Stimulated activated CD8-positive, alpha-beta memory T cell treated with anti-CD3 and anti-CD28 coated beads, Interleukin-15, amount 100 ng/mL, for 48 hours (primary cell): ENCODE measurements at places on chromosomes 6 and 20.

DNA sequence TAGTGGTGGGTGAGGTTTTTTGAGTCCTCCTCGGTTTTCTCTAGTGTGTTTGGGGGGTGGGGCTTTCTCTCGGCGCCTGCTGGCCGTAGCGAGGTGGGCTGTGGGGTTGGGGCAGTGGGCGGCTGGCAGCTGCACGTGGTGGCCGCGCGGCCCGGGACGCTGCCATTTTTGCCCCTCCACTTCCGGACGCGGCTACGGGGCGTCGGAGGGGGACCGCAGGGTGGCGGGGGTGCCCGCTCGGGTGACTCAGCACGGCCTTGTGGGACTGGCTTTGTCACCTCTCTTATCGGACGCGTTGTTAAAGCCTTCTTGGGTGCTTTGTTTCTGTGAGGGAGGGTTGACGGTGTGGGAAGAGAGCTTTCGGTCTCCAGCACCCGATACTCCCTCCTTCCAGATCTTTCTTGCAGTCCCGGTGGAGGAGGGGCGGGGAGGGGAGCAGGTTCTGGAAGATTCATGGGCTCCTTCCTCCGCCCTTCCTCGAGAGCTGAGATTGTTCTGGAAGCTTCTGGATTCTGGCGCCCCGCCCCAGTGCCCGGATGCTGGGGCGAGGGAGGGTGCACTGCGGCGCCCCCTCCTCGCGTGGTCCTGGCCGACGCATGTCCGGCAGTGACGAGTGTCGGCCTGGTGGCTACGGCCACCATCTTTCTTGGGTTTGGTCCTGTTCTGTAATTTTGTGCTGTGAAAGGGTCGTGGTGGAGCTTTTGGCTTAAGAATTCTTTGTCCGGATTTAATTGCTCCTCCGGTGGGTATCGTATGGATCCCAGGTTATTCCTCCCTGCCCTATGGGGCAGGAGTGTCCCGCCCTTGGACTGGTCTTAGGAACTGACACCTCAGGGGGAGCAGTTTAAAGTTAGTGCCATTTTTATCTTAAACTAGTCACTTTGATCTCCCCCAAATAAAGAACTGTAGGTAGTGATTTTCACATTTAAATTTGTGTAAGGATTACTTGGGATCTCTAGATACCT, 719 bp downstream of the HSP90AB1 start:
- DNase-seq = peak; percentile 82

GRCh38 chr20:12699374-12700228, 309.2 kb upstream of the SPTLC3 start:
- DNase-seq = no peak

DNA sequence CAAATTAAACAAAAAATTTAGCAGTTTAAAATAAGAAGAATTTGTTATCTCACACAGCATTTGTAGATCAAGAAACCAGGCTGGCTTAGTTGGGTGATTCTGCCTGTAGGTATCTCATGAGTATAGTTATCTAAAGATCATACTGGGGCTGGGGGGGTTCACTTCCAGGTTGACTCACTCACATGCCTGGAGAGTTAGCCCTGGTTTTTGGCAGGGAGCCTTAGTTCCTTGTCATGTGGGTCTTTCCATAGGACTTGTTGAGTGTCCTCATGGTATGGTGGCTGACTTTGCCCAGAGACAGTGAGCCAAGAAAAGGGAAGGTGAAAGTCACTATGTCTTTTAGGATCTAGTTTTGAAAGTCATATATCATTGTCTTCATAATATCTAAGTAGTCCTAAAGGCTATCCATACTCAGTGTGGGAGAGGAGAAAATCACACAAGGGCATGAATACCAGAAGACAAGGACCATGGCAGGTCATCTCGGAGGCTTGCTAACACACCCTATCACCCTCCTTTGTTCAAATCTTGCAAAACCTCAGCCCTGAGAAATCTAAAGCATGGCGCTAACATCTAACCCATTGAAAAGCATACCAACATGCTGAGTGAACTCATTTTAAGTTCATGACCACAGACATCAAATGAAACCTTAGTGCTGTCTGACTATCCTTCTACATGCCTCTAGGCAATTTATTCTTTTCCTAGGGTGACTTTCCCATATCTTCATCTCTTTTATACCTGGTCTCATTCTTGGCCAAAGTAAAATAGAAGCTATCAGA, 39.2 kb downstream of the CYP24A1 start:
- DNase-seq = no peak

GRCh38 chr6:72748759-72749158, 126.9 kb downstream of the KCNQ5 start:
- peak; percentile 15 for DNase-seq

GRCh38 chr20:19757487-19758132, 448 bp upstream of the RIN2 start:
- DNase-seq = no peak

- DNase-seq = no peak
These were observed 59.7 kb upstream of the SAMD3 start for GRCh38 chr6:130282234-130282995.

GRCh38 chr6:16482702-16483314, 244.4 kb downstream of the GMPR start:
- no peak for DNase-seq

GRCh38 chr20:63351811-63352591, 9.1 kb downstream of the CHRNA4 start:
- no peak for DNase-seq

GRCh38 chr20:62977613-62978560, 25.4 kb downstream of the SLC17A9 start:
- peak; percentile 66 for DNase-seq

GRCh38 chr6:141195251-141195832, 937.4 kb upstream of the GJE1 start:
- DNase-seq = no peak

- DNase-seq = no peak
These were observed 858 bp downstream of the BCAS1 start for GRCh38 chr20:54069501-54069971.

DNA sequence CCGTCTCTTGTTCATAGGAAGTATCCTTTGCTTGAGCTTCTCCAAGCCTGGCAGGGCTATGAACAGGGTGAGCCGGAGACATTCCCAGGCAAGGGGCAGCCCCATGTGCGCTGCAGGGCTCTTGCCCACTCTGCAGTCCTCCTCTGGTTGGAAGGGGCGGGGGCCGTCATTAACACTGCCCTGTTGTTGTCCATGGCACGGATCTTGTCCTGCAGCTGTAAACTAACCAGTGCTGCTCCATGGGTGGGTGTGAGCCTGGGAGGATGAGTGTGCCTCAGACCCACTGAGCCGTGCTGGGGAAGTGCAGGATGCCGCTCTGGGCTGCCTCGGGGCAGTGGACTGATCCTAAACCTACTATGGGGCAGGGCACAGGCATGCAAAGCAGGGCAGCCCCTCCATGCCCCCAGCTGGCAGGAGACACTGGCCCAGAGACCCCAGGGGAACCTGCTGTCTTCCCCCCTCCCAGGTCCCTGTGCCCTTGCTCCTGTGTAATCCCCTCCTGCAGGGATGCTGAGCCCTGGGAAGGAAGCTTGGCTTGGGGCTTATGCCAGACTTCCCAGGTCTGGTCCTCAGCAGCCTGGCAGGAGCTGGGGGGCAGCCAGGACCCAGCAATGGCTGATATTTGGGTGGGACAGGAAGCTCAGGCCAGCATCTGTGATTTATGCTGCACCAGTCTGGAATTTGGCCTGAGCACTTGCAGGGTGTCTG, 8.5 kb downstream of the EBF4 start:
- no peak for DNase-seq

DNA sequence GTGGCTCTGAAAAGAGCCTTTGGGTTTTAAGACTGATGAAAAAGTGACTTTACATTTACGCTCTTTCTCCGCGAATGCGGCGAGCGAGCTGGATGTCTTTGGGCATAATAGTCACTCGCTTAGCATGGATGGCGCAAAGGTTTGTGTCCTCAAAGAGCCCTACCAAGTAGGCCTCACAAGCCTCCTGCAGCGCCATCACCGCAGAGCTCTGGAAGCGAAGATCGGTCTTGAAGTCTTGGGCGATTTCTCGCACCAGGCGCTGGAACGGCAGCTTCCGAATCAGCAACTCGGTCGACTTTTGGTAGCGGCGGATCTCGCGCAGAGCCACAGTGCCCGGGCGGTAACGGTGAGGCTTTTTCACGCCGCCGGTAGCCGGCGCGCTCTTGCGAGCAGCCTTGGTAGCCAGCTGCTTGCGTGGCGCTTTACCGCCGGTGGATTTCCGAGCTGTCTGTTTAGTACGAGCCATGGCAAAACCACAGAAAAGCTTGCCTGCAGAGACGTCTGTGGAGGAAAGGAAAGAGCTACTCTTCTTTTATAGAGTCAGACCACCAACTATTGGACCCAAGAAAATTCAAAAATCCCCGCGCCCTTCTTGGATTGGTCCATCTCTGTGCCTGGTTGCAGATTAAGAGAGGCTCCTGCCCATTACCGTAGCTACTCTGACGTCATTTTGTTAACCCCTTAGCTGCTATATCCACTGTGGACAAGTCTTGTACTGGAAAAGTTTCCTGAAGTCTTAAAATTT, 55.5 kb upstream of the HFE start:
- DNase-seq = peak; percentile 74

- DNase-seq = no peak
These were observed 25.7 kb upstream of the HINT3 start for GRCh38 chr6:125930765-125931418.

DNA sequence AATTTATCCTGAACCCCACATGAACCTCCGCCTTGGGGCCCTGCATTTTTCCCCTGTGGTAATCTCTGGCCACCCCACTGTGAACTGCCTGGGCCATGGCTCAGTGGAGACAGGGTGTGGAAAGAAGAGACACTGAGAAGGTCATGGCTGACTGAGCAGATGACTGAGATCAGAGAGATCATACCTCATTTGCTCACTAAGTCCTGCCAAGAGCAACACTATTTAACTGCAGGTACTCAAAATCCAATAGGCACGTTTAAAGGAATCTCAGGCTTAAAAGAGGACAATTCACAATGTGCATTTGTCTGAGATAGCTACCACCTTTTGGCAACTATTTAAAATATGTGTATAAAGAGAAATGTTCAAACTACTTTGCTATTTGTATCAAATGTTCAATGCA, 305.0 kb downstream of the GMDS start:
- DNase-seq = no peak
